ENCODE measurements at places on chromosomes 12 and 14. TPM values are rescaled to one million over a fixed set of nuclear protein-coding genes. Genes with fewer than 3 reads are reported as not detected.

GRCh38 chr12:47910981-47911380 is 6.2 kb upstream of the VDR start:
- peaks cover 58% of the 10 kb centered on the region for H3K27me3 ChIP-seq
- H3K4me3 ChIP-seq = no peak overlapping the region
- no peaks in the 10 kb centered on the region for H3K4me1 ChIP-seq
- H3K27ac ChIP-seq = no peak overlapping the region

Gene ART4
- total RNA-seq = not detected

DNA sequence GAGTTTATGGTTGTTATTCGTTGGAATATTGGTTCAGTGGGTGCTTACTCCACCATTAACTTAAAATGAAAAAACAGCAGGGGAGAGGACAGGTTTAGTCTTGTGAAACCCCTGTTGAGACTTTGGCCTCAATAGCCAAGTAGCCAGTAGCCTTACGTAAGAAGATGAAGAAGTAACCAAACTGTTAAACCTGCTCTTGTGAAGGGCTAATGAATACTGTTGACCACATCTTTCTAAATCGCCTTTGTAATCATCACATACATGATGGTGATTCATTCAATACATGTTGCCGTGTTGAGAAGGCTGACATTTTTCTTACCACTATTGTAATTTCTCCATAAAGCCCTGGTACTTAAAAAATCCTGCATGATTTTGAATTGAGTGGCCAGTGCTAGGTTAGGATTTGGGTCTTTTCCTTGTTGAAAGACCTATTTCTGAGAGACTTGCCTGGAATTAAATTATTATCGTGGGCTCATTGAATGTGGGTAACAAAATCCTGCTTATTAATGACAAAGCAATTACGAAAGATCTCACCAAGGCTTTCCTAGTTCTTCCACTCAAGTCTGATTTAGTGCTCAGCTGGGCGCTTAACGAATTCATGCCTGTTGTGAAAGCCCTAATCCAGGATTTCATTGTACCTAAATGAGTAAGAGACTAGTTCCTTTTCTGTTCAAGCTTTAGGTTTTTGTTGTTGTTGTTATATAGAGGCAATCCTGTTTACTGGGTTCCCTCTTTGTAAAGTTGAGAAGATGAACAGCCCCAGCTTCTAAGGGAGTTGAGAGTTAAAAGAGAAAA is 333.1 kb downstream of the FUT8 start:
- H3K36me3 ChIP-seq = peaks cover 43% of the 10 kb centered on the region

- peaks cover 2% of the 10 kb centered on the region for H3K36me3 ChIP-seq
- peaks cover 71% of the 10 kb centered on the region for H3K4me1 ChIP-seq
- H3K27me3 ChIP-seq = no peaks in the 10 kb centered on the region
- peak overlapping the region; percentile 100 for H3K27ac ChIP-seq
Observed at GRCh38 chr12:64665514-64665913, 55.2 kb downstream of the RASSF3 start.

Gene TGM1
- total RNA-seq = 3.0 TPM
